Activated T-cell treated with anti-CD3 and anti-CD28 coated beads, Interleukin-2, amount 50 U/mL, for 24 hours (primary cell): ENCODE measurements at places on chromosomes 4 and X.

GRCh38 chr4:168765726-168766125, 244.3 kb downstream of the CBR4 start:
- no peak for DNase-seq

DNA sequence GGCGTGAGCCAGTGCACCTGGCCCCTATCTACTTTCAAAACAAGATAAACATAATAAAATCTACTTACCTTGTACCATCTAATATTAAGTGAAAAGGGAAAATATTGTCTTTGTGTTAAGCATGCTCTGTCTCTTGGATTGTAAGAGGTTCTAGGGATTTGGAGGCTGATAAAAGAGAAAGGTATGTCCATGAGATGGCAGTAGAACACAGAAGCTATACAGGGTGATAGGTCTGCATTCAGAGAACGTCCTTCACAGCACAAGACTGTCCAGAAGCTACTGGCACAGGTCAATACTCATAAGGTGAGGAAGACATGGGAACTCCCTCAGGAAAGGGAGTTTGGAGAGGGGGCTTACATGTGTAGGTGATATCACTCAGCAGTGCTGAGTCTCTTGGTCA, 135.5 kb downstream of the TMEM47 start:
- no peak for DNase-seq

DNA sequence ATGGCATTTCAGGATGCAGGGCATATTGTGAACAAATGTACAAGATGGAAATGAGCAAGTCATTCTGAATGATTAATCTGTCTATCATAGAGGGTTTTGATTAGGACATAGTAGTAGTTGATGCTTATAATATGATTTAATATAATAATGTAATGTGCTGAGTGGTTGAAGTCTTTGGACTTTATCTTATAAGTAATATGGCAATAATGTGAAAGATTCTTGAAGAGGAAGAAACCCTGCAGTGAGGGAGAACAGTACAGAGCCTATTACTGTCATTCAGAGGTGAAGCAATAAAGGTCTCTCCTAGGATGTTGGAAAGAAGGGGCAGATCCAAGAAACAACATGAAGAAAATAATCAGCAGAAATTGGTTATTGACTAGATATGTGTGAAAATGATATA, 16.6 kb downstream of the NFKB1 start:
- no peak for DNase-seq

DNA sequence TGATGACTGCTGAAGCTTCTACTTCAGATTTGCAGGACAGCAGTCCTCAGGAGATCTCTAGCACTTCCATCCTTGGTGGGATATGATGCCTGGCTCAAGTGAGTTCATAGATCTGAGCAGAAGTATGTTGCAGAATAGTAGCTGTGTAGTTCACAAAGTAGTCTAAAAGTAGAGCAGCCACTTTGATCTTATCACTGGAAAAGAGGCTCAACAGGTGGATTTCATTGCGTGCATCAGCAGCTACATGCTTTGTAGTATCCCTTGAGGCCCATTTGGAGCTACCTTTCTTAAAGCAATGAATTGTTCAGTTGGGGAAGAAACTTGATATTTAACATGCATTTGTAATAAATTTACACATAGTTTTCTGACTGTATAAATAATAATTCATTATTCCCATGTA, 29.9 kb downstream of the BEX3 start:
- DNase-seq, result no peak

- DNase-seq, result no peak
Measured at GRCh38 chr4:153755186-153755585, 4.6 kb downstream of the RNF175 start.

- no peak for DNase-seq
Measured at GRCh38 chrX:109997786-109998452, 5.0 kb upstream of the TMEM164 start.

GRCh38 chrX:22666441-22666840, 333.3 kb upstream of the DDX53 start:
- no peak for DNase-seq

- no peak for DNase-seq
Measured at GRCh38 chr4:185358959-185359358, 36.8 kb downstream of the LRP2BP start.

DNA sequence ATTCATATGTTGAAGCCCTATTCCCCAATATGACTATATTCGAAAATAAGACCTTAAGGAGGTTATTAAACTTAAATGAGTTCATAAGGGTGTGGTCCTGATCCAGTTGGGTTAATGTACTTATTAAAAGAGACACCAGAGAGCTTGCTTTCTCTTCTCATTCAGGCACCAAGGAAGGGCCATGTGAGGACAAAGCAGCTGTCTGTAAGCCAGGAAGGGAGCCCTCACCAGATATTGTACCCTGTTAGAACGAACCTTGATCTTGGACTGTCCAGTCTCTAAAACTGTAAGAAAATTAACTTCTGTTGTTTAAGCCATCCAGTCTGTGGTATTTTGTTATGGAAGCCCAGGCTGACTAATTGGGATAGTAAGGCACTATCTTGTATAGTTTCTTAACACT, 9.1 kb upstream of the YTHDC1 start:
- DNase-seq, result no peak

GRCh38 chr4:163484906-163485305, 9.6 kb upstream of the TMA16 start:
- DNase-seq, result peak; percentile 51

GRCh38 chrX:153549231-153549630, 31.8 kb downstream of the ATP2B3 start:
- DNase-seq, result no peak

DNA sequence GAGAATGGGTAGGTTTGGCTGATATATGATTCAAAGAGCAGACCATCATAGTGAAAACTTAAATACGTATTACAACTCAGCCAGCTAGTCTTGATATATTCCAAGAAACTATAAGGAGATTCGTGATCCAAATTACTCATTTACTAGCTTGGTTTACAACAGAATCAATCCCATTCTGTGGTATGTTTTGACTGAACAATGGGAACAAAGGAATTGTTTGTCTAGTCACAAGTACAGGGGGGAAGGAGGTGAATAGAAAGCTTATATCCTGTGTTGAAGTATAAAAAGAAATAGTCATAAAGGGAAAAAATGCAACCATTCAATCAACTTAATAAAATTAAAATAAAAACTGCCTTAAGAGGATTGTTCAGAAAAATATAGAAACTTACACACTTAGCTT, 17.0 kb downstream of the C4orf54 start:
- no peak for DNase-seq

DNA sequence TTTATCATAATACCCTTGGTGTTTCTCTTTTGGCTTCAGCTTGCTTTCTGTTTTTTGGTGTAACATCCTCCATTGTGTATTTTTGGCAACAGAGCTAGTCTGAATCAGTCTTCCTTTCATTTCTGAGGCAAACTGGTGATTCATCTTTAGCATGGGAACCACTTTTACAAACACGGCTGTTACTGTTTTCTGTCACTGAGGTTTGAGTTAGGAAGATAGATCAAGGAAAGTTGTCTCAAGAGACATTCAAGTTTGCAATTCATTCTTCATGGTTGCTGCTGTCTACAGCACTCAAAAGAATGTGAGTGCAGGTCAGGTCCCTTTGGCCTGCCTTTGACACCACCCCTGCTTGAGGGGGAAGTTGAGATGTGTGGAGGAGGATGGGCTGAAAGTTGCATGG, 36.3 kb downstream of the IL21 start:
- DNase-seq, result peak; percentile 51

DNA sequence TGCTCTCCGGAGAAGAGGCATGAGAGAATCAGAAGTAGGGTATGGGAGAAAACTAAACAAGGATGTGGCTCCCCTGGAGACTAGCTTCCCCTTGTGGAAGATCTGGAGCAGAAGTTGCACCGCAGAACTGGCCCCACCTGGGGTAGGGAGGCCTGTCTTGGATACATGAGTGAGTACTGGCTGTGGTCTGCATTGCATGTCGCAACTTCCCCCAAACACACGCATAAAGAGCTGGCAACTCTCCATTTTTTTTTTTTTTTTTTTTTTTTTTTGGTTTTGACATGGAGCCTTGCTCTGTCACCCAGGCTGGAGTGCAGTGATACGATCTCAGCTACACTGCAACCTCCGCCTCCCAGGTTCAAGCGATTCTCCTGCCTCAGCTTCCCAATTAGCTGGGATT, 119.9 kb downstream of the EGF start:
- no peak for DNase-seq

- no peak for DNase-seq
Measured at GRCh38 chr4:169225812-169226211, 44.9 kb downstream of the SH3RF1 start.

DNA sequence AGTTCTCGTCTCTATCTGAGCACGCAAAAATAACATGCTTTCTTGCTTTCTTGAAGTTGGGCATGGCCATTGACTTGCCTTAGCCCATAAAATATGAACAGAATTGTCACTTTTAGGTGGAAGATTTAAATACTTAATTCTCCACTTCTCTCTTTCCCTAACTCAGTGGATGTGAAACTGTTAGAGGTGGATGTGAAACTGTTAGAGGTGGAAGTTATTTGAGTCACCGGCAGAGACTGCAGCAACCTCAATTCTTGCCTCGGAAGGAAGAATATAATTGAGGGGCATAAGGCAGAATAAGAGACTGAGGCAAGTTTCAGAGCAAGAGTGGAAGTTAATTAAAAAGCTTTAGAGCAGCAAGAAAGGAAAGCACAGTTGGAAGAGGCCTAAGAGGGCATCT, 2.8 kb upstream of the PARM1 start:
- DNase-seq, result no peak

GRCh38 chrX:71235482-71235881, 12.5 kb downstream of the GJB1 start:
- no peak for DNase-seq

DNA sequence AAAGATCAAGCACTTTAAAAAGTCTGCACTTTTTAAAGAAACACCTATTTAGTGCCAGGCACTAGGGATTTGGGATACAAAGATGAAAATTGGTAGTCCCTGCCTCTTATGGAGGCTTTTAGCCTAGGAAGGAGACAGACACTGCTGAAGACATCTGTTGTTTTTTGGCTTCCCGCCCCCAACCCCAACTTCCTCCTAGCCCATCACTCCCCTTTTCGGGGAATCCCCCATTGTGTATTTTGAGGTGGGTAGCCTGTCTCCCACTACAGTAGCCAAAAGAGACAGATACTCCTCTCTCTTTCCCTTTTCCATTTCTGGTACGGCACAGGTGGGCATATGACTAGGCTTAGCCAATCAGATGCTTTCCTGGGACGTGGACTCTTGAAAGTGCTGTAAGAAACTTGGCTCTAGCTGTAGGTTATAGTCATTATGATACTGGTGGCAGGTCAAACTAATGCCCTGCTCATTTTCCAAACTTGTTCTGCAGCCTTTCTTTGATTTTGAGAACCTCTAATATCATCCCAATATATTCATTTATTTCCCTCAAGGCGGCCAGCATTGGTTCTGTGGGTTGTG, 194.6 kb upstream of the RBPJ start:
- DNase-seq, result no peak

DNA sequence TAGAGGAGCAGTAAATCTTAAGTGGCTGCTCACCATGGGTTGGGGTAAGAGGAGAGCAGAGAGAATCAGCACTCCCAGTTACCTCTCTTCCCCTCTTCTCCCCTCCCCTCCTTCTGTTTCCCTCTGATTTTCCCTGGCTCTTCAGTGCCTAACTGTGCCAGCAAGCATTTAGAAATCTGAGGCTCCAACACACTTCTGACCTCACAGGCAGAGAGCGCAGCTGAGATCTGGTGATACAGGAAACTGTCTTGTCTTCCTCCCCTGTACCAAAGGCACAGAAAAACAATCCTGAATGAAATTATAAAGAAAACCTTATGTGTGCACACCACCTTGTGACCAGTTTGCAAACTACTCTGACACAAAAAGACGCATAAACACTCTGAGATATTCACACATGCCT, 82.4 kb upstream of the SMIM10 start:
- no peak for DNase-seq

DNA sequence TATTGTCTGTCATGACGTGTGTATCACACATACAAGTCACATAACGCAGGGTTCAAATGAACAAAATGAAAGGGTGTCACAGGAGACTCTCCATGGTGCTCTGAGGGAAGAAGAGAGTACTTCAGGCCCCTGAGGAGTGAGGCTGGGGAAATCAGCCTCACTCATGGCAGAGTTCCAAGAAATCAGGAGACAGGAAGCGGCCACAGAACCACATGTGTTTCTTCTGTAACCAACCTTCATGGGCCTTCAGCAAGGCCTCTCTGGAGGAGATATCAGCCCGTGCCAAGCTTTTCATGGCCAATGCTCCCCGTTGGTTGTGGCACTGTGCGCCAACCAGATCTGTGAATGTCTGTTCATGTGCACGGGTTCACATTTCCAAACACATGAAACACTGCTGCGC, 76.0 kb downstream of the NAT8L start:
- DNase-seq, result no peak

DNA sequence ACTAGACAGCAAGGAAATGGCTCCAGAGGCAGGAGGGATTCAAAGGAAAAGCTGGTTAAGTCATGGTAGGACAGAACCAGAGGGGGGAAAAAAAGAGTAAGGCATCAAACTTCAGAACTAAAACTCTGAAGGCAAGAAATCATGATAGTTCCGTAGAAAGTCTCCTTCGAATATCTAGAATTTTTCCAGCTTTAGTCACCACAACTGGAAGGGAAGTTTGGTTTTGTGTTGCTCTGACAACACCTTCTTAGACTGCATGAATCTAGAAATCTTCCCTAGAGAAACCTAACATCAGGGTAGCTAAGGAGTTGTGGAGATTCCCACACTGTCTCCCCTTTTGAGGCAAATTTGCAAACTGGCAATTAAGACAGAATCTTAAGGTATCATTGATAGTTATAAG, 33.7 kb downstream of the AMMECR1 start:
- DNase-seq, result no peak

DNA sequence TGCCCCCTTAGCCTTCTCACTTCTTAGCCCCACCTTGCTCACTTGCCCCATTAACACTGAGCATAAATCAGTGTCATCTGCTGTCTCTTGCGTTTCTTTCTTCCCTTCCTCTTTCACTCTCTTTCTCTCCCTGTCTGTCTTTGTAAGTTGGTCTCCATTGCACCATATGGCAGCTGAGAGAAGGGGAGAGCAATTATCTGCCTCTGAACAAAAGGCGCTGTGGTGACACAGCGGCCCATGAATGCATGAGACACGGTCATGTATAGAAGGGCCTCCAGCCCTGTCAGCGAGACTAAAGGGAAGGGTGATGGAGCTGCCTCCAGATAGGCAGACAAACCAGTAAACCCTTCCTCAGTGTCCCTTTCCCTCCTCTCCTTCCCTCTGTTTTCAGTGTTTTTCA, 88.8 kb upstream of the PCDH18 start:
- no peak for DNase-seq

GRCh38 chr4:80461412-80461811, 125.9 kb downstream of the CFAP299 start:
- DNase-seq, result no peak

GRCh38 chr4:82718162-82718940, 80.2 kb downstream of the SCD5 start:
- DNase-seq, result no peak

- DNase-seq, result no peak
Measured at GRCh38 chr4:39998659-39999345, 21.1 kb upstream of the PDS5A start.
